Activated T-helper 17 cell treated with anti-CD3 and anti-CD28 coated beads, Interleukin-2, amount 50 U/mL, for 72 hours (primary cell): ENCODE measurements at places on chromosomes 5 and 9.

GRCh38 chr5:80411589-80412219, 3.8 kb downstream of the ZFYVE16 start:
- ATAC-seq = no peak

DNA sequence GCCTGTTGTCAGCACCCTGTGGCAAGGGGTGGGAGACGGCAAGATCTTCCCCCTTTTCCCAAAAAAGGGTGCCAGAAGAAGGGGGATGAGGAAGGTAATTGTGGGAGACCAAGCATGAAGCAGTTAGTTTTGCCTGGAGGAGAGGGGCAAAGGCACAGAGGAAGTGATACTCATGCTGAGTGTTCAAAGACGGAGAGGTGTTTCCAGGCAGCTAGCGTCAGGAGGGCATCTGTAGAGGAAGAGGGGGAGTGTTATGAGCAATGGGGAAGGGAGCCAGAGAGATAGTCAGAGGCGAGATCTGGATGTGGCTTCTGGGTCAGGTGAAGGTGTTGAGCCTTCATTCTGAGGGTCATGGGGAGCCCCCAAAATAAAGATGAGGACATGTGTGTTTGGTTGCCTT, 26.9 kb upstream of the ADAM19 start:
- ATAC-seq = peak; percentile 58

DNA sequence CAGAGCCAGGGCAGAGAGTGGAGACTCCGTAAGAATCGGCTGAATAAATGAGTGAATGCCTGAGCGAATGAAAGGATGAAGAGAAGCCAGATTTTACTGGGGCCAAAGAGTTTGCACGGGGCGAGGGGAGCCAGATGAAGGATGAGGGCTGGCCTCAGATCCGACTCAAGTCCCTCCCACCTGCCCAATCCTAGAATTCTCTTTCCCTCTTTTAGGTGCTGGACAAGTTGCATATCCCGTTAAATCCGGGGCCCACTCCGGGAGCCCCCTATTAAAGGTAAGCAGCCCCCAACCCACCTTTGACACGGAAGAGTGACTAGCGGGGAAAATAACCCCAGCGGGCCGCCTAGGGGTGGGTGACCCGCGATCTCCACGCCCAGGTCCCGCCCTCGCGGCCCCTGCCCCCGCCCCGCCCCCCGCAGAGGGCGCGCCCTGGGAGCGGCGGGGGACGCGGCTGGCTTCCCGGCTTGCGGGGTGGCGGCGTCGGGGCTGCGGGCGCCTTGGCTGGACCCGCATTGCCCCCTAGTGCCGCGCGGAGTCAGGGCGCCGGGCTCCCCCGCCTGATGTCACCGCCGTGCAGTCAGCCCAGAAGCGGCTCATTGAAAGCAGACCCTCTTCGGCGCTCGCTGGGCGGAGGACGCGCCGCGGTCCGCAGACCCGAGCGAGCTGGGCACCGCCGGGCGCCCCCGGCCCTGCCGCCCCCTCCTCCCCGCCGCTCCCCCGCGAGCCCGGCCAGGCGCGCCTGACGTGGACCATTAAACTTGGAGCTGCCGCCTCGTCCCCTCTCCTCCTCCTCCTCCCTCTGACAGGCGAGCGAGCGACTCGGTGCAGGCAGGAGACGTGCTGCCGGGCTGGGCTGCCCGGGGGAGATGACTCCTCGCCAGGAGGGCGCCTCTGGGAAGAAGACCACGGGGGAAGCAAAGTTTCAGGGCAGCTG, at the start of gene ADRA1B:
ADRA1B (plus strand) TSS at position 579 of the 937 bp plus-strand sequence. CDS start 424 bp downstream, outside the sequence.
- ATAC-seq = peak; percentile 86

GRCh38 chr5:81313686-81314085, 12.3 kb downstream of the ZCCHC9 start:
- no peak for ATAC-seq

DNA sequence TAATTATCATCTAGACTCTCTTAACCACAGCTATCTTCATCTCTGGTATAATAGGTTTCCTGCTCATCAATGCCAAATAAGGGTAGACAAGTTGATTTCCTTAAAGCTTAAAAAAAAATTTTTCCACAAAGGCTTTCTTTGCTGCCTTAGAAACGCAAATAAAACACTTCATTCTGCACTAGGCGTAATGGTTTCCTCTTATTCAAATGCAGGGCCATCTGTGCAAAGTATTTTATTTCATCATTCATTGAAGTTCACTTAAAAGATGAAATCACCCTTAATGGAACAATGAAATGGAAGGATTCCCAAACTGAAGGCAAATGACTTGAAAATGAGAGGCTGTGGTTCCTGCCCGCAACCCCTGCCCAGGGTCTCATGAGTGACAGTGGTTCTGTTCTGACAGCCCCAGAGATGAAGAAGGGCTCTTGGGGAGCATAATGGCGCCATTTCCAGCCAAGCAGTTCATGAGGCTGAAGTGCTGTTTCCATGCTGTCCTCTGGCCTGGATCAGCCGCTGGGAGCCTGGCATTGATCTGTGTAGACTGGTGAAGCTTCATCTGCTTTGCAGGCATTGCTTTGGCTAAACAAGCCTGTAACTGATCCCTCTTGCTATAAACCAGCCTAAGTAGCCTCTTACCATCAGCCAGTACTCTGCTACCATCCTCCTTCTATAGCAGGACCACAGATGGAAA, 276.9 kb upstream of the WWC1 start:
- ATAC-seq = no peak

DNA sequence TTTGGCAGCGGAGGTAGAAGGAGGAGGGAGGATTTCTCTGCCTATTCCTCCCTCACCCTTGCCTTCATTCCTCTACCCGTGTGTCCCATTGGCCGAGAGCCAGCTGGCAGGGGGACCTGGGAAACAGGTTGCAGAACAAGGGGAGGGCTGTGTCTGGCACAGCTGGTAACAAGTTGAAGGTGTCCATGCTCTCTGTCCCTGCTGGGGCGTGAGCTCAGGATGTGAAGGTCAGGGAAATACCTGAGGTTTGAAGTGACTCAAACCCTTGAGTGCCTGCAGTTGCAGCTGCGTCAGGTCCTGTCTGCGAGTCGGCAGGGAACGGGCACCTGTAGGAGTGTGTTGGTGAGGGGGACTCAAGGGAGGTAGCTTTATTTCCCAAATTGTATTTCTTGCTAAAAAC, 16.2 kb downstream of the MIGA2 start:
- no peak for ATAC-seq

DNA sequence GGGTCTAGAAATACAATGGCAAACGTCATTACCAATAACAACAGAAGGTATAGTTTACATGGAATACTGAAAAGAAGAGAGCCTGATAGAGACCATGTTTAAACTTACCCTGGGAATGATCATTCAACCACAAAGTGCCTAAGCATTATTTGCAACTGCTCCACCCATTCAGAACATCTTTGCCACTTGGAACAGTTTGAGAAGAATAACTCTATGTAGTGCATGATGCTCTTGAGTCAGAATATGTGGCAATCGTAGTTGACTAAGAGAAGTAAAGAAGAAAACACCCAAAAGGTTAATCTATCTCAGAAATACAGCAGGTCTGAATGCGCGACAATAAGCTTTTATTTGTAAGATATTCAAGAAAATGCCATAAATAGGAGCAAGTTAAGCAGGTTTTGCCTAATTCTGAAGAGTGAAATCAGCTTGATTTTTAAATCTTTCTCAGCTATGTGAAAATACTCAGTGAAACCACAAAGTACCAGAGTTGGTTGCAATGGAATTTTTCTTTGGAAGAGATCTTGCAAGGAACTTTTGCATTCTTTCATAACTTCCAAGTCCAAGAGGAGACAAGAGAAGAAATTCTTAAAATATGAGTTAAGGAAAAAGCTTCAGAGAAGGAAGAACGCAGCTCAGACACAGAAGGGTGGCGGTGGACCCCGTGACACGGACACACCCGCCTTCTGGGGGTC, 64.3 kb downstream of the HABP4 start:
- ATAC-seq = no peak

- no peak for ATAC-seq
Measured at GRCh38 chr5:131986161-131986912, 25.1 kb downstream of the ACSL6 start.

- ATAC-seq = no peak
Measured at GRCh38 chr9:27535701-27536118, 6.1 kb upstream of the MOB3B start.

GRCh38 chr9:86353655-86354010, 577 bp downstream of the TUT7 start:
- ATAC-seq = peak; percentile 28

- no peak for ATAC-seq
Measured at GRCh38 chr5:140647042-140647419, 399 bp downstream of the NDUFA2 start.

DNA sequence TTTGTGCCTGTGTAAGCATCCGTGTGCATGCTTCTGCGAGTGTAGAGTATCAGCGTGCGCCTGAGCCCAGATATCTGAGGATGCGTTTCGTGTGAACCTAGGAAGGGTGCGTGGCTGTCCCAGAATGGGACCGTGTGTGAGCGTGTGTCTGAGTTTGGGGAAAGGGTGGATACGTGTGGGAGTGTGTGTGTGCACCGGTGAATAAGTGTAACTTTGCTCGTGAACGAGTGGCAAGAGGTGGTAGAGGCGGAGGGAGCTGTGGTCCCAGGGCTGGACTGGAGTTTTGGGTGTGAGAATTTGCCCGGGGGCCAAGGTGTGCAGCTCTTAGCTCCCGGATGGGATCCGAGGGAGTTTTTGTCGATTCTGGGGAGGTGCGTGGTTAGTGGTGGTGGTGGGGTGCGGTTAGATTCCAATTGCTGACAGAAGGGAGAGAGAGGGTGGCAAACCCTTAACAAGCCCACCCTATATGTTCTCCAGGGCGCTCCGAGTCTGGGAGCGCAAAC, 686 bp upstream of the COL27A1 start:
- ATAC-seq = no peak

DNA sequence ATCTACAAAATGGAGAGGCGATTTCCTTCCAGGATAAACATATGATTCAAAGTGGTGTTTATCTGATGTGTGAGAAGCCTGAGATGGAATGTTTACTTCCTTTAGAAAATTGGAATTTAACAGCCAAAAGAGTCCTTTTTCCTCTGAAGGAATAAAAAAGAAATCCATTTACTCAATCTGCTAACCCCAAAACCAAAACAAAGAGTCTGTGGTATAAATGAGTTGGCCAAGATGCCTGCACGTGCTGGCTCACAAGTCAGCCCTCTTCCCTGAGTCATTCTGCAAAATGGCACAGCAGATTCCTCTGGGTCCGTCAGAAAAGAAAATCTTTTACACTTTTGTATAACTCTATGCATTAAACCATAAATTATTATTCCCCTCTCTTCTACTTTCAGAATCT, 60.8 kb downstream of the EBF1 start:
- ATAC-seq = no peak

DNA sequence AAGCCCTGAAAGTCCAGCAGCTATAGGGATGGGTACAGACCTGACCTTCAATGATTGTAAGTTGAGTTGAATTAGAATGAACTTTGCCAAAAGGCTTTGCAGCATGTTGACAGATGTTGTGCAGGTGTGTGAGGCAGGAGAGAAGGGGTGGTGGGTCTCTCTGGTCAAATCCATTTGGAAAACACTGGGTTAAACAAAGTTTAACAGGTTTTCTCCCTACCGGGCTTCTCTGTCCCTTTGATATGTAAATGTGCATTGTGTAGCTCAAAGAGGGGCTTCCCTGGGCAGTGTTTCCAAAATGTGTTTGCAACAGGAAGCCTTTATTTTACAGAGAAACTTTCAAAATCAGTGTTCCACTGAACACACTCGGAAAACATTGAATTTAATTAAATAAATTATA, 72.1 kb upstream of the BRINP1 start:
- ATAC-seq = no peak

- ATAC-seq = no peak
Measured at GRCh38 chr5:78204241-78204640, 90.3 kb downstream of the AP3B1 start.

GRCh38 chr5:35736280-35736679, 118.6 kb downstream of the SPEF2 start:
- ATAC-seq = peak; percentile 93

- ATAC-seq = no peak
Measured at GRCh38 chr5:130955041-130955440, 210.0 kb downstream of the HINT1 start.

GRCh38 chr5:173781816-173782670, 106.1 kb upstream of the CPEB4 start:
- ATAC-seq = peak; percentile 85
